Kidney tubule cell (primary cell): ENCODE measurements at places on chromosomes 3 and 15.

DNA sequence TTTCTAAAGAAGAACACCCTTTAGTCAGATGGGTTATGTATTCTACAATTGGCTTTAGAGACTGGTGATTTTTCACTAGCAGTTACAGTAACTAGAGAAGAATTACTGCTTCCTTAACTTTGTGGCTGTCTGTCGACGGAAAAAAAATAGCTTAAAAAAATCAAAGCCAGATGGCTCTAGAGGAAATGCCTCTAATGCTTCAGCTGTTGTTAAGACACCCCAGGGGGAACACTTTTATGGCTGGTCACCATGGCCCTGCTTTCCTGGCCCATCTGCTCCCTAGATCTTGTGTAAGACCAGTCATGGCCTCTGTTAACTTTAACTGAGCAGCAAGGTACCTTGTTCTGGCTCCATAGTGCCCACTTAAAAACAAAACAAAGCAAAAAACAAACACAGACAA, 198.6 kb upstream of the PLSCR5 start:
- DNase-seq = no peak

DNA sequence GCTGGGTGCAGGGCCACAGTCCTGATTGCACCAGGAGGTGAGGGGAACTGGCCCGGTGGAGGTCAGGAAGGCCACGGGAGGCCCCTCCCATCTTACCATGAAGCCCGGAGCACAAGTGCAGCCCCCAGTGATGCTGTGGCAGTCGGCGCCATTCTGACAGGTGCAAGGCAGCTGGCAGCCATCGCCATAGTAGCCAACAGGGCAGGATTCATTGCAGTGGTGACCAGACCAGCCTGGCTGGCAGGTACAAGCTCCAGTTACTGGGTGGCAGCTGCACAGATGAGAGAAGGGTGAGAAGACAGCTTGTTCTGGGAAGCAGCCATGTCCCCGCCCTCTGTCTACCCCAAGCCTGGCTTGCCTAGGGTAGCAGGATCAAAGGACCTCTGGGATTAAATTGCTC, 88.2 kb downstream of the RAB11A start:
- no peak for DNase-seq

DNA sequence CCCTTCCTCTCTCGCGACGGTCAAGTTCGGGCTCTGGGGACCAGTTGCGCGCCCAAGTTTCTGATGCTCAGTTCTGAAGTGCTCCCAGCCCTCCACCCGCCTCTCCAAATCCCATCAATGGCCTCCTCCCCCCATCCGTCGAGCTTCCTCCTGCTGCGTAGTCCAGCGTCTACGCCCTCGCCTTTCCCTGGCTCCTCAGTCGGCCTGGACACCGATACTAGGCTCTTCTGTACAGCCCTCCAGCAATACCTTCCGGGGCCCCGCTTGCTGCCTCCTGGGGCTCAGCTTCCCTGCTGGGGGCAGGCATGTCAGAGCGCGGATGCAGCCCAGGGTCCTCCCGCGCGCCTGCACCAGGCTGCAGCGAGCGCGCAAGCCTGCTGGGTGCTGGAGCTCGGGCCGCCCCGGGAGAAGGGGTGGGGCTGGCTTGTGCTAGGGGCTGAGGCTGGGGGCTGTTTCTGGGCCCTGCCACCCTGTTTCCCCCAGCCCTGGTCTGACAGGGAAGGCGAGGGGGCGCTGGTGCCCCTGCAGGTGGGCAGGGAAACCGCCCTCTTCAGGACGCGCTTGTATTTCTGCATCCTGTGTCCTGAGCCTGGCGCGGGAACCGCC, 353.3 kb upstream of the SUCLG2 start:
- peak; percentile 16 for DNase-seq

DNA sequence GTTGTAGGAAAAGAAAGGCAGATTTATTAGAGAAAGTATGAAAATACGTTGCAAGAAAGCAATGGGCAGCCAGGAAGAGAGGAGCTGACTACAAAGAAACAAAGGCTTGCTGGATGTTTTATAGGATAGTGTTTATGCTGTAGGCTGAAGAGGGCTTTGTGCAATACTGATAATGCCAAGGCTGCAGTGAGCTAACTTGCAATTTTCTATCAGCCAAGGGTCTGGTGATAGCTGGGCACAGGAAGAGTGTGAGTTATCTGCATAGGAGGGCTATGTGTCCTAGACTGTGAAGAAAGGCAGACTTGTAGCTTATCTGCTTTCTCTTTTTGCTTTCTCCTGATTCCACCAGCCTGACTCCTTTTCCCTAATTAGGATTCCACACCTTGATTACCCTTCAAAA, 51.3 kb upstream of the OSBPL11 start:
- DNase-seq = no peak

DNA sequence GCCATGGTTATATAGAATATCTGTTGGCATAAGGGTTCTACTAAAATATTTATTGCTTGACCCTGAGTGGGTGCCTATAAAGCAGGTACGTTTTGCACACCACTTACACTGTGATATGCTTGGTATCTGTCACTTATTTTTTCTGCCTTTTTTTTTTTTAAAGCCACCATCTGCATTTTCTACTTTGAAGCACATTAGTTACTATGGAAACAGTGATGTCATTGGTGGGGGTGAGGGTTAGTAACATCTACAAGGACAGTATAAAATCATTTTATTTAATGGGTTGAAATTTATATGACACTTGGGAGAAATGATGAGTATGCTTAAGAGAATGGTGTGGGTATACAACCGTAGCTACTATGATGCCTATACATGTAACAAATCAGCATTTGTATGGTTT, 25.6 kb downstream of the SLCO3A1 start:
- DNase-seq = no peak

DNA sequence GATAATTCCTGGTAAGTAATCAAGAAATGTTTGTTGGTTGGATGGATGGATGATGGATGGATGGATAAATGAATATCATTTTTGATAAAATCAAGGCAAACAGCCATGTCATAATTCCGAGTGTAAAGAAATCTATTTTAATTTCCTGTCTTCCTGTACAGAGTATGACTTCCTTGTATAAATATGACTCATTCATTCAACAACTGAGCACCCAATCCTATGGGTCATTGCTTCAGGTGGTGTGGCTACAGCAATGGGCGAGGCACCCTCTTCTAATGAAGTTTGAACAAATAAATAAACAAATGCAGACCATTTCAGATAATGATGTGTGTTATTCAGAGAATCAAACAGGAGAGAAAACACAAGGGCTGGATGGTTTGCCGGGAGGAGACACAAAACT, 198.7 kb downstream of the TNIK start:
- DNase-seq = peak; percentile 80

DNA sequence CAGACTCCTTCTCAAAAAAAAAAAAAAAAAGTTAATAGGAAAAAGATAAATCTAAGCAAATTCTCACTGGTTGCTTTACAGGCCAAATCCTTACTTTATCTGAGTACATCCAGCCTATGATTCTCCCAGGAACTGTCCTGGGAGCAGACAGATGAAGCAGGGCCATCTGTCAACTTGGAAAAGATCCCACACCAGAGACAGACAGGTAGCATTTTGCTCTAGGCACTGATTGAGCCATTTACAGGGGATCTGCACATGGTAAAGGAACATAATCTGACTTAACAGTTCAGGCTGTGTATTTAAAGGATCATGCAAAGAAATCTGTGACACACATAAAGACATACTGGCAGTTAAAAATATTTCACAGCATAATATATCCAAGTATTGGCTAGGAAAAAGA, 1006.5 kb downstream of the TBL1XR1 start:
- no peak for DNase-seq

- peak; percentile 58 for DNase-seq
These were observed 1.9 kb downstream of the MB21D2 start for GRCh38 chr3:192915722-192916121.

DNA sequence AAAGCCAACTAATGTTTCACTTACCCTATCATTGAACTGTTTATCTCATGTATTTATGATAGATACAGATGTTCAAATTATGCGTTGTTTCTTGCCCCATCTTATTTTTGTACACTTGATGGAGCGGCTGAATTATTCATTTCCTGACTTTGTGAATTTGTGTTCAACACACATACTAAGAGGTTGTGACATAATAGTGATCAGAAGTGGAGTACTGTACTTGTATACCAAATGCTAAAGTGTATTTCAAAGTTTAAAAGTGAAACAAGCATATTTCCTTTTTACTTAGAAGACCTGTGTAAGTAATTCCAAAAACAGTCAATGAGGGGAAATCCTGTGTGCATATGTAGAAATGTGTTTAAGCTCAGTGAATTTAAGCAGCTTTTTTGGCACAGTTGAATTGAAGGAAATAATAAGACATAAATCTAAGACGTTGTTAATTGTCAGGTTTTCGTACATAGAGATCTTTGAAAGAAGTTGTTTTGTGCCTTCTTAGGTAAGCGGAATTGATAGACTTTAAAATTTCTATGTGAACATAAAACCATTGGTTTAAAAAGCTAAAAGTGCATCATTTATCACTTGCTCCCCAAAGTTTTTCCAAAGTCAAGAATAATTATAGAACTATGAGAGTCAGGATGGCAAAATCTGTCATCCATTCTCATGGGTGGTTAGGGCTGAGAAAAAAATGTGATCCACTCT, 1.9 kb downstream of the NFKBIZ start:
- DNase-seq = peak; percentile 62

DNA sequence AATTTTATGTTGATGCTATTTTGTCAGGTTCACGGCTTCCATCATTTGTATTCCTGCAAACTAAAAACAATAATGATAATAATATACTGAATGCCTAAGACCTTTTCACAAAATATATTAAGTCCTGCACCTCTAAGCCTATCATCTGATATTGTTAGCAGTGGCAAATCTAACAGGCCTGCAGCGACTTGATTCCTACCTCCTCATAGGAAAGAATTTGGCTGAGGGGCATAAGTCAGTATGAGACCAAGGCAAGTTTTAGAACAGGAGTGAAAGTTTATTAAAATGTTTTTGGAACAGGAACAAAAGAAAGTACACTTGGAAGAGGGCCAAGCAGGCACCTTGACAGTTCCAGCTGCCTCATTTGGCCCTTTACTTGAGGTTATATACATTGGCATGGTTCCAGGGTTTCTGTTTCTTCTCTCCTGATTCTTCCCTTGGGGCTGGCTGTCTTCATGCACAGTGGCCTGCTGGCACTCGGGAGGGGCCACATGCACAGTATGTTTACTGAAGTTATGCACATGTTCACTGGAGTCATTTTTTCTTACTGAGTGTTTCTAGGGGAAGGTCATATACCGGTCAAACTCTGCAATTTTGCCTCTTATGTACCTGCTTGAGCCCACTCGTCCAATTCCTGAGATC, 418.1 kb downstream of the EPHA6 start:
- DNase-seq = peak; percentile 12

GRCh38 chr3:188468196-188468595, 314.2 kb downstream of the LPP start:
- no peak for DNase-seq
